NCI-H510A treated with DMSO at 0.1 percent for 48 hours (cell line): ENCODE measurements at places on chromosomes 4 and X.

- no peak for DNase-seq
Observed at GRCh38 chr4:156946516-156947424, 24.8 kb downstream of the PDGFC start.

GRCh38 chrX:15619053-15619755, 18.4 kb upstream of the ACE2 start:
- DNase-seq = no peak

DNA sequence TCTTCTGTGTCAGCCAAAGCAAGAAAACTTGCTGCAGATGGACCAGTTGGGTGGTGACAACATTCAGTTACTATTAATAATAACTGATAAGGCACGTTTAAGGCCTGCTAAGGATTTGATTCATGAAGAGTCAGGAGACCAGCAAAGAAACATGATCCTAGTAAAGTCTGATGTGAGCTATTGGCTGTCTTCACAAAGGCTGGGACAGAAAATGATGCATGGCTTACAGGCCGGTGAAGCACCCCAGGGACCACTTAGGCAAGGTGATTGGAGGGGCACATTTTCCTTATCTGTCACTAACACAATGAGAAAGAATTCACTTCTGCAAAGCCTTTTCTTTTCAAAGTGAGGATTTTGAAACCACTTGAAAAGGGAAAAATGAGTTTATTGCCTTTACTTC, 65.4 kb upstream of the TRPC3 start:
- no peak for DNase-seq

DNA sequence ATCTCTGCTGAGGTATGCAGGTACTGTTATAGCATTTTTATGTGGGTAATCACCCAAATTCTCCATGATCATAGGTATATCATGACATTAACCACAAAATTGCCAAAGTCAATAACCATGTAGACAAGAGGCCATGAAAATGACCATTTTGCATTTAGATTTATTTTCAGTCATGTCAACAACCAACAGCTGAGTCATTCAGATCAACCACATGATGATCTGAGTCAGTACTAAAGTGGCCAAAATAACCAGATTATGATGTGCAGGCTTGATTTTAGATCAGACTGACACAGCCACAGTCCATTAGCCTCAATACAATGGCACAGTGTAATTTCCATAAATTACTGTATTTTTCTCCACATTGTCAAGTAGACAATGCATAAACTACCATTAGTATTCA, 240.5 kb downstream of the GRIA3 start:
- DNase-seq = no peak

DNA sequence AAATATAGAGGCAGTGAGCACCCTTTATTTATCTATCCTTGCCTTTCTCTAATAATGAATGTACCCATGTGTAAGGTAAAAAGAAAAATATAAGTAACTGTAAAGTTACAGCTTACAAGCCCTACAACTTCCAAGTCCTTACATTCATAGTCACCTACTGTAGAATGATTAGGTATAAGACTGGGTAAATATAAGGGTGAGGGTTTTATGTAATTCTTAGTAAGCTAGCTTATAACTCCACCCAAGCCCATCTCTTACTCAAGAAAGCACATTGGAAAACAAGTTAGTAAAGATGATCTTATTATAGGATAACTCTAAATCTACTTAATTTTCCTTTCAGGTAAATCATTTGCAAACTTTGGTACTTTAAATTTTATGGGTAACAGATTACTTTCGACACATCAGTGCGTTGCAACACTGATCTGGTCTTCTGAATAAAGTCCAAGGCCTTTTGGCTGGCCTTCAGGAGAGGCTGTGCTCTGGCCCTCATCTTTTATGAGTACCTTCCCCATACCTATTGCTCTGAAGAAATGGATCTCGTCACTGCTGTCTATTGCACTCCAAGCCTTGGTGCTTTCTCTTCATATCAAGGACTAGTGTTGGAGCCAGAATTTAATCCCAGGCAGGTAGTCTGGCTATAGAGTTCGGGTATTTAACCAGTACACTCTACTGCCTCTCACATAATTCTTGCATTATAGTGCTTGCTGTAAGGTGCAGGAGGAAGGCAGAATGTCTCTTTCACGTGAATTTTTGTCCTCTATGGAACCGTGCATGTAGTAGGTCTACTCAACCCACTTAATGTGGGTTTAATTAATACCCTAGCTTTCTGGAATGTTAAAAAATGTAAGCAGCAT, 443.6 kb upstream of the AR start:
- DNase-seq = no peak

DNA sequence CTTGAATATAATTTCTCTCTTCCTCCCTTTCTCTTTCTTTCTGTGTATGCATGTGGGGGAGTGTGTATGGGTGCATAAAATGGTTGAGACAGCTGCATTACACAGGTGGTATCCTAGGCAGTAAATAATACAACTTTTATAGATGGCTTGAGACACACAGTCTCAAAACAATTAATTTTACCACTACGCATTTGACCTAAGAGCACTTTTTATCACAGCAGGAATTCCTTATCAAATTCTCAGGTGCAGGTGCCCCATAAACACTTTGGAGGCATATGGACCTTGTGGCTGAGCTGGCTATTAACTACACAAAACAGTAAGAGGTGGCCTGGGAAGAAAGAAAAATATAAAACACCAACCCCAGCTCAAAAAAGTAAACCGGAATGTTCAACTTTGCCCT, 91.3 kb downstream of the RASGEF1B start:
- DNase-seq = no peak

DNA sequence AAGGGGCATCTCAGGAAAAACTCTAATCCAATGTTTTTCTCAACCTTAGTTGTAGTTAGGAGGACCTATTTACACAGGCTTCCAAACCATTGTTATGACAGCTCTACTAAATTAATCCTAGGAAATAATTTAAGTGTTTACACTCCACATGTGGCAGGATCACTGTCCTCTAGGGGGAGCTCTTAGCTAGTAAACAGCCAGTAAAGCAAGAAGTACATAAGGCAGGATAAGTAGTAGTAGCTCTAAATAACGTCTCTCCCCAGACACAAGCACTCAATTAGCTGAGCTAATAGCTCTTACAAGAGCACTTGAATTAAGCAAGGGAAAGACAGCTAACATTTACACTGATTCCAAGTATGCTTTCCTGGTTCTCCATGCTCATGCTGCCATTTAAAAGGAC, 37.3 kb downstream of the NUDT11 start:
- DNase-seq = no peak

- DNase-seq = no peak
Observed at GRCh38 chrX:43870758-43871419, 11.4 kb downstream of the MAOB start.

GRCh38 chr4:52868133-52868532, 6.0 kb downstream of the RASL11B start:
- peak; percentile 91 for DNase-seq

DNA sequence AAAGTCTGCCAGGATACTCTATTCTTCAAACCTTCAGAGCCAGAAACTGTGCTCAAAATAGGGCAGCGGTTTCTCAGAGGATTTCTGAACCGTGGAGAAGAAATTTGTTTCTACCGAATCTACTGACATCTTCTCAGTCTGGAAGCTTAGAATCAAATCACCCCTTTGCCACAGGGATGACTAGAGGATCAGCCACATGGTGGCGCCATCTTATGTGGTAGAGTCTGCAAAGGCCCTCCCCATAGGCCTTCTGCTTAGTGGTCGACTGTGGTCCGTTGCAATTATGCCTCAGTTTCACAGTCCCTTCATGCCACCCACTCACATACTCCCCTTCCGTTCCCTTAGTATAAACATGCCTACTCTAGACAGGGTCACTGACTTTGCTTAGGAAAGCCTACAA, 680.7 kb upstream of the SPANXN1 start:
- no peak for DNase-seq

GRCh38 chr4:121535351-121535750, 154.5 kb upstream of the QRFPR start:
- no peak for DNase-seq

GRCh38 chr4:186068581-186069348, at the start of gene TLR3:
Gene TLR3 (plus strand): TSS chr4:186069156. CDS start chr4:186076620, 7,464 bp downstream.
- DNase-seq = no peak
